Dermis lymphatic vessel endothelial cell (primary cell): ENCODE measurements at places on chromosomes 12 and 14. TPM values are rescaled to one million over a fixed set of nuclear protein-coding genes. Genes with fewer than 3 reads are reported as not detected.

The UNG gene
- total RNA-seq = 19.6 and 21.3 TPM in 2 replicates

The PTPRQ gene
- under 0.01 and 0.11 TPM in 2 replicates for total RNA-seq

The CLEC14A gene
- total RNA-seq = 83.6 and 149 TPM in 2 replicates

The DPF3 gene
- total RNA-seq = 0.54 and 1.2 TPM in 2 replicates

The PRKAG1 gene
- total RNA-seq = 39.0 and 44.7 TPM in 2 replicates

The KRT71 gene
- not detected in 2 replicates for total RNA-seq

The A2ML1 gene
- total RNA-seq = not detected in 2 replicates
